HFF-Myc (cell line): ENCODE measurements at places on chromosomes 1 and 21.
A peak's percentile ranks its signal among the peaks of the same experiment; 100 is the strongest.

GRCh38 chr1:10867914-10868598 lies 71.6 kb upstream of the CASZ1 start:
- no peak for DNase-seq

GRCh38 chr1:228781161-228781808 lies 46.0 kb downstream of the RHOU start:
- no peak for DNase-seq

DNA sequence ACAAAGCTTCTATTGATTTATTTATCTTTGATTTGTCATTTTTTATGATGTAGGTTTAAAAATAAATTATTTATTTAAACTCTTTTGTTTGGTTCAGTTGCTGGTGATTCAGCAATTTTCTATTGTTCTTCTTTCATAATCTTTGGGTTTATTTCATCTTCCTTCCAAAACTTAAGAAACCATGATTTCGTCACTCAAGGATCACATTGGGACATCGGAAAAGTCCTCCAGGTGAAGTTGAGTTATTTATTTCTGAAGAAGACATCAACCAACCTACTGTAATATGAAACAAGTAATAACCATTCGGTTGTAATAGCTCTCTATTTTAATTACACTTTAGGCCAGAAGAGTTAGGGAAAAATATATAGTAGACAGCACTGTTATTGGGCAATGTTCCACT lies 23.0 kb upstream of the WLS start:
- no peak for DNase-seq

DNA sequence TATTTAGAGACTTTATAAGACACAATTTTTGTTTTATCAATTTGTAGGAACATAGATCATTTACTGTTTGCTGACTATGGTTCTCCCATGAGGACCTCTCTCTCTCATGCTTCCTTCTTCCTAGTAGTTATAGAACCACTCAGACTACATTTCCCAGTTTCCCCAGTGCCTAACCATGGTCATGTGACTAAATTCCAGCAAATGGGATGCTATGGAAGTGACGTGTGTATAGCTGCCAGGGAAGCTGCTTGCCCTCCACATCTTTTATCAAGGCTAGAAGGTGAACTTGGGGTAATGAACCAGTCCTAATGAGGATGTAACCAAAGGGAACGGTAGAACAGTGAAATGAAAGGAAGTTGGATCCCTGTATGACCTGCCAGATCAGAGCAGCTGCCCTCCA lies 184.0 kb downstream of the MIS18A start:
- DNase-seq: no peak

- DNase-seq: peak; percentile 94
These were observed 154.2 kb downstream of the EIF4G3 start for GRCh38 chr1:21022279-21023040.

- no peak for DNase-seq
These were observed 997 bp downstream of the ZNF362 start for GRCh38 chr1:33257207-33257771.

DNA sequence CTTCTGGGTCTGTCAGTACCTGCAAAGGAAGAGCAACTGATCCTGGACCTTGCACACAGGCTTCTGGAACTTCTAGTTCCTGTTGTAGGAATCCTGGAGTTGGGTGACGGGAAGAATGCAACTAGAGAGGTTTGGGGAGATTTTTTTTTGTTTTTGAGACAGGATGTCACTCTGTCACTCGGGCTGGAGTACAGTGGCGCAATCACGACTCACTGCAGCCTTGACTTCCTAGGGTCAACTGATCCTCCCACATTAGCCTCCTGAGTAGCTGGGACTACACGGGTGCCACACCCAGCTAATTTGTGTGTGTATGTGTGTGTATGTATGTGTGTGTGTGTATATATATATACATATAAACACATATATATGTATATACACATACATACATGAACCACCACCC lies 18.8 kb downstream of the ENTREP3 start:
- DNase-seq: no peak

- no peak for DNase-seq
These were observed 27.2 kb upstream of the NFIA start for GRCh38 chr1:61055110-61055614.

GRCh38 chr1:170672316-170672715 lies 8.4 kb downstream of the PRRX1 start:
- DNase-seq: no peak

DNA sequence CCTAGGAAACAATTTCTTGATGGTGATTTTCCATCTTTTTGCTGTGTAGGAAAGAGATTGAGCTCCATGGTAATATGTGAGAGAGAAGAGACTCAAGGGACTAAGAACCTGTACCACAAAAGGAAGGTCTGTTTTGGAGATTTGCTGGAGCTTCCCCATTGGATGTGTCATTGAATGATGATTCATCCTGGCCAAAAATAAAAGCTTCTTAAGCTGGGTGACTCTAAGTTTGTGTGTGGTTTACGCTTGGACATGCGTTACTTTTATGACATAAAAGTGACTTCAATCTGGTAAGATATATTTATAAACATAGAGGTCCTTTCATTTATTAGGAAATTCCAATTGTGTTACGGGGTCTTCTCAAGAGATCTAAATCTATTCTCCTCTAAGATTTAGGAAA lies 17.4 kb upstream of the IL19 start:
- DNase-seq: no peak

DNA sequence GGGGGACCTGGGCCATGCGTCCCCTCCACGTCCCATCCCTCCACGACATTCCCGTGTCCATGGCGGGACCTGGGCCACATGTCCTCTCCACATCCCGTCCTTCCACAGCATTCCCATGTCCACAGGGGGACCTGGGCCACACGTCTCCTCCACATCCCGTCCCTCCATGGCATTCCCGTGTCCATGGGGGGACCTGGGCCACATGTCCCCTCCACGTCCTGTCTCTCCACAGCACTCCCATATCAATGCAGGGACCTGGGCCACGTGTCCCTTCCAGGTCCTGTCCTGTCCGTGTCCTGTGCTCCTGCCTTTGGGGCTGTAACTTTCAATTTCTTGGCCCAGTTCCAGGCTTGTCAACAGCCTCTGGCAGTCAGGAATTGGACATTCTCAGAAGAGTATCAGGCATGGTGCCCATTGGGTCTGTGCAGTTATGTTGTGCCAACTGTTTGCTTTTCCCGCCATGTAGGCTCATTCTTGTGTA lies 47.1 kb downstream of the WNT9A start:
- DNase-seq: no peak

GRCh38 chr1:224433041-224433691 lies 1.4 kb downstream of the WDR26 start:
- no peak for DNase-seq

GRCh38 chr1:39494671-39495410 lies 3.4 kb downstream of the BMP8A start:
- DNase-seq: no peak

- DNase-seq: peak; percentile 65
These were observed at the start of gene ERRFI1 for GRCh38 chr1:8026153-8026975. ERRFI1 (minus strand) TSS chr1:8026309; CDS start chr1:8015619, 10,690 bp downstream.

DNA sequence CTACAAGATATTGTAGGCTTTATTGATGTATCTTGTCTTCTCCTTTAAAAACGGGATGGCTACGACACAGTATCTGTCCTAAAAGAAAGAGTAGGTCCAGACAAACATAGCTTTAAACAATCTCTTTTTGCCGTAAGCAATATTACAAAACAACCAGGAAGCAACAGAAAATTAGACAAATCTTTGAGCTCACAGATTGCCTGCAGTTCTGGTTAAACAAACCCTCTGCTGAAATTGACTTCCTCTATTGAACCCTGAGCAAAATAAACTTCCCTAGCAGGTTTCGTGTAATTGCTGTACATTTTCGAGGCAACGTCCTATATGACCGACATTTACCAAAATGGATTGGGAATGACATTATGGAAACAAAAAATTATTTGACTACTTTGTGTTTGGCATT lies 50.6 kb downstream of the CHML start:
- DNase-seq: no peak

DNA sequence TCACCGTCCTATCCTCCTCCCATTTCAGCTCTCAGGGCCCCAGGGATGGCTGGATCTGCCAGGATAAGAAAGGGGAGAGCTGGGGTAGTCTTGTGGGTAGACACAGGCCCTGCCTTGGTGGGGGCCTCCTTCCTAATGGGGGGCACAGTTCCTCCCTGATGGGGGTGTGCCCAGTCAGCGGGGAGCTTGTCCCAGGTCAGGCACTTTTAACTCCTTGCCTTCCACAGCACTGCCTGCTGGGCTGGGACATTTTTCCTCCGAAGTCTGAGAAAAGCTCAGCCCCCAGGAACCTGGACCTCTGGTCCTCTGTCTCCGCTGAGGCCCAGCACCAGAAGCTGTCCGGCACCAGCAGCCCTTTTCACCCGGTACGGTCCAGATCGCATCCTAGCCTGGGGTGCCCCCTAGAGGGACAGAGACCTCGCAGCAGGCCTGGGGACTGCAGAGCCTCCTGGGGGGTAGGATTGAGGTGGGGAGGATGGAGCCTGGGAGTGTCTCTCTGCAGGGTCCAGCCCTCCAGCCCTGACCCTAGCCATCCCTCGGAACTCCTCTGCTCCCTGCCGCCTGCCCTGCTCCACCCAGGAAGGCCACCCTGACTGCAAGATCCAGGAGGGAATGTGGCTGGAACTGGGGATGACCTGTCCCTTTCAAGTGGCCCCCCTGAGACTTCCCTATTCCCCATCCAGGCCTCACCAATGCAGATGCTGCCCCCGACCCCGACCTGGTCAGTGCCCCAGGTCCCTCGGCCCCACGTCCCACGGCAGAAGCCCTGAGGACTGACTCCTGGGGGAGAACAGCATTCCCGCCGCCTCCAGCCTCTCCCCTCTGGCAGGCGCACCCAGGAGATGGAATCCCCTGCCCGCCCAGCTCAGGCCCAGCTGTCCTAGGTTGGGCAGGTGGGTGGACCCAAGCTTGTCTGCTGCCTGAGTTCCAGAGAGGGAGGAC lies 12.0 kb downstream of the MIIP start:
- DNase-seq: no peak

GRCh38 chr21:32371913-32372314 lies 20.9 kb downstream of the URB1 start:
- DNase-seq: no peak

DNA sequence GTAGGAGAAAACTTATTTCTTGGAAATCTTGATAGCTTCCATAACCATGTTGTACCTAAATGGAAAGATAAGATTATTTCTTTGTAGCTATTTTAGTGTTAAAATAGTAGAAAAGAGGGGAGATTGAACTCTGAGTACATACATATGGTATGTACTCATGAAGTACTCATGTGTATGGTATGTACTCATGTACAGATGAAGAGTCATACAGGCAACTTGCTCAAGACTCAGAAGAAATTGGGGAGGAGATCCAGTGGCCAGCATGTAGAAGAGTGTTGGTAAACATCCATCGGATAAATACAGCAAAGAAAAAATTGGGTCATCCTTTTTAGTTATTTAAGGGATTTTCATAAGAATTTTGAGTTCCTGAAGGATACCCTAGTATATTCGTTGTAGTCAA lies 29.0 kb downstream of the MDM4 start:
- no peak for DNase-seq

GRCh38 chr1:180970333-180971079 lies 52.2 kb downstream of the STX6 start:
- DNase-seq: no peak

GRCh38 chr21:38853421-38853919 lies 47.7 kb downstream of the ETS2 start:
- DNase-seq: no peak
